Suppressor macrophage (primary cell): ENCODE measurements at places on chromosomes 7 and 10.

GRCh38 chr10:92239151-92239599, 51.7 kb downstream of the CPEB3 start:
- no peak for DNase-seq

DNA sequence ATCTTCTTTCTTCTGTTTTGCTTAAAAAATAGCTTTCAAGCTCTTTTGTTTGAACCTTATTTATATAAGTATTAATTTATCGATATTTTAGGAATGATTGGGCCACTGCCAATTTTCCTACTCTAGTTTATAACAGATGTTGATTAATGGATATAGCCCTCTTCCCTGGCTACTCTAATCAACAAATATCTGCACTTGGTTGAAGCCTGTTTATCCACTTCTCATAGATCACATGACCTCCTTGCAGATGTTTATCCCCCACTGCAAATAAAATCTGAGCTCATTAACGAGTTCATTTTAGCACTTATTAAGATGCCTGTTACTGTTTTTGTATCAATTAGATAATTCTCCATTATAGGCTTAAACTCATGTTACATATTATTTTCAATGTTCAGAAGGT, 715.3 kb downstream of the CNTNAP2 start:
- DNase-seq = no peak

- DNase-seq = no peak
These were observed 688.4 kb downstream of the REEP3 start for GRCh38 chr10:64209561-64209960.

DNA sequence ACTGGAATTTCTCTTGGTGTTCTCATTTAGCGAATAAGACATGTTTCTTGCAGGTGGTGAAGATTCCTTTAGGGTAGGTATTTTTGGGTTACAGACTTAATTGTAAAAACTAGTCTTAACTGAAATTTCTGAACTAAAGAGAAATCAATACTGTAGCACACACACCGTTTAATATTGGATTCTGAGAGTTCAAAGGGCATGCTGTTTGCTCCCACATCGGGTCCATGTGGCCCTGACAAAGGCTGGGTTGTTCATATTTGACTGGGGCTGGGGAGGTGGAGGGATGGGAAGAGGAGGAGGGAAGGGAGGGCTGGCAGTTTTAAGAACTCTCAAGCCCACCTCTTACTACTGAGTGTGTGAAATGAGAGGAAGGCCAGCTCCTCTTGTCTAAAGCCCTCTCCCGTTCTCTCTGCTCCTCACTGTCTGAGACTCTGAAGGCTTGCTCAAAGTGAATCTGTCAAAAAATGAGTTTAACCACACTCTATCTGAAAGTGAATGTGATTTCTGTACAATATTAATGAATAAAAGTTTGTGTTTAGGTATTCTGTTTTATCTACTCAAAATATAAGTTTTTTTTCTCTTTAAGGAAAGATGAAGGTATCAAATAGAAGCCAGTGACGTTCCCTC, 40.0 kb upstream of the RHEB start:
- DNase-seq = no peak

DNA sequence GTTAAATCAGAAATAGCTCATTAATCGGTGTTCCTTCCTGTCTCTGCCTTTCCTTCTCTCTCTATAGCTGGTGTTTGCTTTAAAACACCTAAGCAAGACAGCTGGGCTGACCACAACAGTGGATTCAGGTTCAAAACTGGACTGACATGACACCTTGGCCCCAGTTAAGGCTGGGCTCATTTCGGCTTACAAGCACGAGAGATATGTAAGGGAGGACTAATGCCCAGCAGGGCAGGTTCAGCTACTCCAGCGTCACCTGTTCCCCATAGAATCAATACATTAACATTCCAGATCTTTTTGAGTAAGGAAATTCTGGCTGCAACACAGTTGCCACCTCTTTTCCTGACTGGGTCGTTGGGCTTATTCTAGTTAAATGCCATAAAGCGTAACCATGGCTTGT, 323.0 kb upstream of the AOAH start:
- no peak for DNase-seq

DNA sequence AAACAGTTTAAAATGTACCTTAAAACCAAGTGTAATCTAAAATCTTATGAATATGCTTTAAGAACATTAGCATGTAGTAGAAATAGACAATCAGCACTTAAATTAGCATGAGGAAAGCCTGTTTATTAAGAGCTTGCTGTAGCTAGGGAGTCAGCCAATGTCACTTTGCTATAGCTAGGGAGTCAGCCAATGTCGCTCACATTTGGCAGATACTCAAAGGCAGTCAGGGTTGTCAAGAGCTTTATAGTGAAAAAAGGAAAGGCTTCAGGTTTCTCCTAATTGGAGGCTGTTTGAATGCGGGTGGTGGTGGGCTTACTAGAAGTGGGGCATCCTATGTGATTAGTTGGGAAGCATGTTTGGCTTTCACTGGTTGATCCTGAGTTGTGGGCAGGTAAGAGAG, 226.2 kb upstream of the DGKB start:
- DNase-seq = no peak

GRCh38 chr7:44224080-44224973, 23.5 kb downstream of the YKT6 start:
- no peak for DNase-seq

- no peak for DNase-seq
These were observed 385.6 kb upstream of the PHF14 start for GRCh38 chr7:10588084-10588483.

DNA sequence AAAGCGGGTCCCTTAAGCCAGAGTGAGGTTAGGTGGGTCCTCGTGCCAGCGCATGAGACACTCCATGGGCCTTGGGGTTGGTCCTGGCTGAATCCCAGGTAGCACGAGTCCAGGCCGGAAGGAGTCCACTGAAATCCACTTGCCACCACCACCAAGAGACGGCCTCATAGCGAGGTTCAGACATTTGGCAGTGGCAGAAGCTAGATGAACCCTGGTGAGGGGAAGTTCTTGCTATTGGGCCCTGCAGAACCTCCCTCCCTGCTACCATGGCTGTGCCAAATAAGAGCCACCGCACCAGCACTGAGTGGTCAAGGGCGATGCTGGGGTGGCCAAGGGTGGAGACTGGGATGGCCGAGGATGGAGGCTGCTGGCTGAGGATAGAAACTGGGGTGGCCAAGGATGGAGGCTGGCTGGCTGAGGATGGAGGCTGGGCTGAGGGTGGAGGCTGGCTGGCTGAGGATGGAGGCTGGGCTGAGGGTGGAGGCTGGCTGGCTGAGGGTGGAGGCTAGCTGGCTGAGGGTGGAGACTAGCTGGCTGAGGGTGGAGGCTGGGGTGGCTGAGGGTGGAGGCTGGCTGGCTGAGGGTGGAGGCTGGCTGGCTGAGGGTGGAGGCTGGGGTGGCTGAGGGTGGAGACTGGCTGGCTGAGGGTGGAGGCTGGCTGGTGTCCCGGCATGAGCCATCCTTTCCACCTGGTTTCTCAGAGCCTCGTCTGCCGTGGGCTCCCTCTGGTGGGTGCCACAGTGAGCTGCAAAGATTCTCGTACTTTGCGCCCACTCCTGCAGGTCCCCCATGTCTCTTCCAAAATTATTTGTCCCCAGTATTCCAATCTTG, 88.2 kb downstream of the ELFN1 start:
- peak; percentile 33 for DNase-seq

DNA sequence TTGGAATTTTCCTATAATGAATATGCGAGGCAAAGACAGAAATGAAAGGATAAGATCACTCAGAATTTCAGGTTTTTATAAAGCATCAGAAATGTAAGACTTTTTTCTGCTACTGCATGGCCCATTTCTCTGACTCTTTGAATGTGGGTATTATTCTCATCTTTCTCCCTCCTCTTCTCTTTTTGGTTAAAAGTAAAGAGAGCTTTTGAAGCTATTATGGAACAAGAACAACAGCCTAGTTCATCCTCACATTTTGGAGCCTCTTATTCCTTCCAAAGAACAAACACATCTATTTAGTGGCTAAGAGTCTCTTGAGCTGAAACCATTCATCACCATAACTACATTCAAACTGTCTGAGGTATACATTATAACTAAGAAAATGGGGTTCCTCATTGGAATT, 19.4 kb upstream of the ATRNL1 start:
- DNase-seq = no peak

DNA sequence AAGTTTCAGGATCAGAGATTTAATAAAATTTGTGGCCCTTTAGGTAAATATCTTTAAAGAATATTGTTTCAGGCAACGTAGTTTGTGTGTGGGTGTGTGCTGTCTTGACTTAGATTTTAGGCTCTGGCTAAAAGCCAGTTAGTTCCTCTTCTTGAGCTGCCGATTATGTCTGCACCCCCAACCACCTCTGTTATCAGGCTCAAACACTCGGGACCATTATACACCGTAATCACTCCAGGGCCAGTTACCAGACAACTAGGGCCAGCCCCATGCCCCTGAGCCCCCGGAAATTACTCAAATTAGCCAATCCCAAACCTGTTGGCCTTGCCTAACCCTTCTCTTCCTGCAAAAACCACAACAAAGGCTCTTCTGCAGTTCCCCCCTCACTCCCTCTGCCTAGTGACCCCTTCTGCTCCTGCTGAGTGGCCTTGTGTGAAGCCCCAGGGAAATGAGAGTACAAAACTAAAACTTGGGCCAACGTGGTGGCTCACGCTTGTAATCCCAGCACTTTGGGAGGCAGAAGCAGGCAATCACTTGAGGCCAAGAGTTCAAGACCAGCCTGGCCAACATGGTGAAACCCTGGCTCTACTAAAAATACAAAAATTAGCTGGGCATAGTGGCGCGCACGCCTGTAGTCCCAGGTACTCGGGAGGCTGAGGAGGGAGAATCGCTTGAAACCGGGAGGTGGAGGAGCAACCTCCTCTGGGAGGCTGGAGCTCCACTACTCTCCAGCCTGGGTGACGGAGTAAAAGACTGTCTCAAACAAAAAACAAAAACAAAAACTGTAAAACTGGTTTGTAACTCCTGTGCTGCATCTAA, 9.2 kb upstream of the HNRNPF start:
- DNase-seq = peak; percentile 84

GRCh38 chr10:78260141-78260540, 226.5 kb downstream of the RPS24 start:
- DNase-seq = no peak

GRCh38 chr7:24501443-24502134, 71.7 kb upstream of the PALS2 start:
- DNase-seq = no peak

- DNase-seq = peak; percentile 17
These were observed 27.4 kb downstream of the MINPP1 start for GRCh38 chr10:87531908-87532622.

GRCh38 chr10:84946904-84947303, 618.5 kb downstream of the CCSER2 start:
- no peak for DNase-seq

- DNase-seq = peak; percentile 38
These were observed 23.7 kb upstream of the RASSF4 start for GRCh38 chr10:44935966-44936295.

- DNase-seq = no peak
These were observed 2.6 kb upstream of the PIK3CG start for GRCh38 chr7:106862317-106863089.

- DNase-seq = peak; percentile 55
These were observed 83.1 kb downstream of the FZD1 start for GRCh38 chr7:91347290-91347689.

GRCh38 chr10:29598851-29599311, 35.9 kb downstream of the SVIL start:
- no peak for DNase-seq

DNA sequence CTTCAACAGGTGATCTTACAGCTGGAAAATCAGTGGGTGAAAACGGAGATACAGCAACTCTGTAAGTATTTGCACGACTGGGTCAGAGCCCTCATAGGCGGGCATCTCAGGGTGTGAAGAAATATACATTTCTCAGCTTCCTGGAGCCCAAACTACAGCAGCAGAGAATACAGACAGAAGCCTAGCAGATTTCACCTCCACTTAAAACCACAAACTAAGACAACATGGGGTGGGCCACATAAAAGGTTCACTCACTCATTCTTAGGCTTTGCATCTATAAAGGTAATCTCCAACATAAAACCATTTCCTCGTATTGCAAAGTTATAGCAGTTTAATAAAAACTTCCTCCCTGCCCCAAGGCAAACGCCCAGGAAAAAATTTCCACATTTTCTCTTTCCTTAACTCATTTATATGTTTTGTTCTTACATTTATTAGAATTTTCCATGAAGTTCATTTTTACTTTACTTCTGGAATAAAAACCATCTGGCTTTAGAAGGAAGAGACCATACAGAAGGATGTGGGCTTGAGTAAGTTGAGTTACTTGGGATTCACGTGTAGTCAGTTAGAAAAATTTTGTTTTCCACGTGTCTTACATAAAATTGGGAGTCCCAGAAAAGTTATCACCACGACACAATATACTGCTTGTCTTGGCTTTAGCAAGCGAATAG, 327.1 kb downstream of the FRMD4A start:
- DNase-seq = no peak

GRCh38 chr7:80002865-80003264, 131.8 kb upstream of the GNAI1 start:
- no peak for DNase-seq

GRCh38 chr10:72089618-72090017, 1.3 kb upstream of the SPOCK2 start:
- DNase-seq = no peak

- no peak for DNase-seq
These were observed 113.7 kb downstream of the EGFR start for GRCh38 chr7:55132550-55132889.

DNA sequence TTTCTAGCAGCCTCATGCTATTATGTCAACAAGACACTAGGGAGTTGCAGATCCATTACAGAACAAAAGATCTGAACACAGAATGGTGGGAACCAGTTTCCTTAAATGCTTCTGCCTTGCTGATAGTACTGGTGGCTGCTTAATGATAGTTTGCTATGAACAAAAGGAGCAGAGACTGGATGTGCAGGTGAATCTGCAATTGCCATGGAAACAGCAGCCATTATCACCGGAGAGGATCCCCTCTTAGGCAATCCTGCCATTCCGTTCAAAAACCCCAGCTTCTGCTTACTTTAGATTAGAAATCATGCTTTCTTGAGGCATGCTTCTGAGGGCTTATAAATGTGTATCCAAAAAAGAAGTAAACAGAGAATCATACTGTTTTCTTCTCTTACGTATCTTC, 80.0 kb upstream of the PRKAR2B start:
- DNase-seq = no peak

- peak; percentile 72 for DNase-seq
These were observed 41.5 kb downstream of the ASB4 start for GRCh38 chr7:95527033-95527775.

- no peak for DNase-seq
These were observed 14.8 kb downstream of the YKT6 start for GRCh38 chr7:44215531-44215930.

DNA sequence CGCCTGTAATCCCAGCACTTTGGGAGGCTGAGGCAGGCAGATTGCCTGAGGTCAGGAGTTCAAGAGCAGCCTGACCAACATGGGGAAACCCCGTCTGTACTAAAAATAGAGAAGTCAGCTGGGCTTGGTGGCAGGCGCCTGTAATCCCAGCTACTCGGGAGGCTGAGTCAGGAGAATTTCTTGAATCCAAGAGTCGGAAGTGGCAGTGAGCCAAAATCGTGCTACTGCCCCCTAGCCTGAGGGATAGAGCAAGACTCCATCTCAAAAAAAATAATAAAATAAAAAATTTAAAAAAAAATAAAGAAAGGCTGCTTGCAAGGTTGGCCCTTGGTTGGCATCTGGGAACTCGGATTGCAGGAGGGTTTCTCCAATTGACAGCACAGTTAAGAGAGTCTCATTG, 221.6 kb downstream of the DGKI start:
- peak; percentile 41 for DNase-seq
